ENCODE measurements at places on chromosomes 2 and 18.

- DNase-seq = no peak
Measured at GRCh38 chr18:51149670-51150069, 47.8 kb downstream of the MEX3C start.

- DNase-seq = no peak
Measured at GRCh38 chr2:7639476-7639875, 722.3 kb downstream of the RNF144A start.

- DNase-seq = peak; percentile 66
Measured at GRCh38 chr2:8608411-8608954, 73.4 kb upstream of the ID2 start.

DNA sequence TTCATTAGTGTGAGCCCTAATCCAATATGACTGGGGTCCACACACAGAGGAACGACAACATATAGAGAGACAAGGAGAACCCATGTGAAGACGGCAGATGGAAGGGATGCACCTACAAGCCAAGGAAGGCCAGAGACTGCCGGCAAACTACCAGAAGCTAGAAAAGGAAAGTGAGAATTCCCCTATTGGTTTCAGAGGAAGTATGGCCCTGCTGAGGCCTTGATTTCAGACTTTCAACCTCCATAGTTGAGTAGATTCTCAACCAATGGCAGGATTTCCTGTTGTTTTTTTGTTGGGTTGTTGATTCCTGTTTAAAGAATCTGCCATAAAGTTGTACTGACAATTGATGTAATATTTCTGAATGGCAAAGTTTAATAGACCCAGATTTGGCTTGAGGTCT, 241.5 kb downstream of the SATB2 start:
- no peak for DNase-seq

DNA sequence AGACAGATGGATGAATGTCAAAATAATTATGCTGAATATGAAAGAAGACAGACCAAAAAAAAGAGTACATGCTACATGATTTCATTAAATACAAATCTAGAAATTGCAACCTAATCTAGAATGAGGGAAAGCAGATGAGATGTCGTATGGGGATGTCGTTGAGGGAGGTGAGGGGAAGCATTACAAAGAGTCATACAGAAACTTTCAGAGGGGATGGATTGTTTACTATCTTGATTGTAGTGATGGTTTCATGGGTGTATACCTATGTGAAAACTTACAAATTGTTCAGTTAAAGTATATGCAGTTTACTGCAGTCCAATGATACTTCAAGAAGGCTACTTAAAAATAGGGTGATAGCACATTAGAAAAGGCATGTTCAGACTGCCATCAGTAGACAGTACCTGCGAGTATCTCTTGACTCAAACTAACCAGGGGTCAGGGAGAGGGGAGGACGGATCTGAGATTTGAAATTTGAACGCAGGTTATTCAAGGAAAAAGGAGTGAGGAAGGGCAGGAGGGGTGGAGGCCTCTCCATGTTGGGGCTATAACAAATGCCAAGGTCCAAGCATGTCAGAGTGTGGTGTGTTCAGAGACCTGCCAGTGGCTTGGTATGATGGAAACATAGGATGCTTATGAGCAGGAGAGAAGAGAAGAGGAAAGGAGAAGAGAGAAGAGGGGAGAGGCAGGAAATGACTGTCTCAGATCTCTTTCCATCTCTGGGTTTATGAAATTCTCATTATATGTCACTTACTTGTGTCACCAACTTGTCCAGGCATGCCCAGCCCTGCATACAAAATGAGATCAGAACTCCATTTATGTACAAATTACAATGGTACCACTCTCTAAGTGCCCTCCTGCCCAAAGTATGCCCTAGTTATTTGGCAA, 257.3 kb upstream of the CXCR4 start:
- DNase-seq = no peak

DNA sequence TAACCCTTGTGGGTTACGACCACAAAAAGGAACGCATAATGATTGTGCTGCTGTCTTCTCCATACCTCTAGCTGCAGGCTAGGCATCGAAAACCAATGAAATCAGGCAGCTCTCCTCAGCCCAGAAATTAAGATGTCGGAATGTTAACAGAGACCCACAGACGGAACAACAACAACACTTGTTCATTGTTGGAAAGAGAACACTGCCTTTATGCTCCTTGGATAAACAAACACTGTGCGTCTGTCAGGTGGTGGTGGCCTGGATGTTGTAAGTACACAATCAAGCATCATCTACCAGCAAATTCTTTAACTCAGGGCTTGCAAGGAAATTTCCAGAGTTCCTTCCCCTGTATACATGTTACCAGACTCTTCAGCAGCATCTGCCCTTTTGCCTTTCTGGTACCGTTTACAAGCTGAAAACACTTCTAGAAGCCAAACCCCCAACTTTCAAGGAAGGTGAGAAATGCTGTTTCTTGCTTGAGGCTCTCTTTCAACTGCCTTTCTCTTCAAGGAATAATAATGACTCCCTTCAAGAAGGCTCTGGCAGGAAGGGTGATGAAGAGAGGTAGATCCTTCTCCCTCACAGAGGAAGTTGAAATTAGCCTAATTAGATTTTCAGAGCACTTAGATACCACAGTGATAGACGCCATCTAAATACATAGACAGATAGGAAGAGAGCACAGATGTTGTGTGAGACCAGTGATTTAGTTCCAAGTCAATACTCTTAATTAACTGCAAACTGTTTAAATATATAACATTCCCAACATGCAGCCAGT, 332.7 kb downstream of the ZNF521 start:
- no peak for DNase-seq

- DNase-seq = no peak
Measured at GRCh38 chr2:20222769-20223406, 2.0 kb downstream of the SDC1 start.

- no peak for DNase-seq
Measured at GRCh38 chr2:146730882-146731281, 1113.9 kb upstream of the ACVR2A start.

- no peak for DNase-seq
Measured at GRCh38 chr18:1227025-1227424, 322.4 kb downstream of the ADCYAP1 start.

DNA sequence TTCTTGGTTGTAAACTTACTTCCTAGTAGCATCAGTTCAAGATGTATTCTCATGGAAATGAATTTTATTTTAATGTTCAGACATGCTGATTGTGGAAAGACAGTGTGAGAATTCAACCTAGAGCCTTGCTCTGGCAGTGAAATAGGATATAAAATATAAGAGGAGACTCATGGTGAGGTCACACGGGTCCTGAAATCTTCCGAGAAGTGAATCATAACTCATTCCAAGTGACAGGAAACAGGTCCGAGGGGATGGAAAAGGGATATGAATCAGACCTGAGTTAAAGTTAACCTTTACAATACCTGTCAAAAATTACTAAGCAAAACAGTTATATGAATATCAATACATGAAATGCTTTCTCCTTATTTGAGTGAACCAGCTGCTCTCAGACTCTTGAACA, 185.2 kb upstream of the LRRTM1 start:
- DNase-seq = no peak

GRCh38 chr2:126463892-126464674, 191.9 kb upstream of the GYPC start:
- no peak for DNase-seq

GRCh38 chr2:151217343-151217742, 44.3 kb downstream of the RBM43 start:
- DNase-seq = no peak

- no peak for DNase-seq
Measured at GRCh38 chr2:207129821-207130220, 35.9 kb downstream of the KLF7 start.

DNA sequence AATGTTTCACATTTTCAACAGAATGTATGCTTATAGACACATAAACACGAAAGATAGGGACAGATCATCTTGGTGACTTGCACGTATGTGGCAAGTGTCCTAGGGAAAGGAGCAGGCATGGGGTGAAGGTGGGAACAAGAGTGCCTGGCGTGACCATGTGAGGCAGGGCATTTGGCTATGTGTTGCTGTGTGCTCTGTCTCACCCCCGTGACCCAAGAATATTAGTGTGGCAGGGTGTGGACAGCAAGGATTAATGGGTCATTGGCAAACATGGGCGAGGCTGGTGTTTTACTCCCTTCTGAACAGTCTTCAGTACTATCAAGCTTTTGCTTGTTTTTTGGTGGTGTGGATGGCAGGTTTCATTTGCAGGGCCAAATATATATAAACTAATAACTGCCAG, 1.3 kb upstream of the VWA3B start:
- DNase-seq = peak; percentile 26

GRCh38 chr2:123434546-123435395, 590.3 kb upstream of the CNTNAP5 start:
- no peak for DNase-seq

GRCh38 chr2:25819597-25820039, 58.7 kb downstream of the ASXL2 start:
- DNase-seq = no peak

GRCh38 chr2:231461516-231461971, 2.7 kb downstream of the NCL start:
- DNase-seq = no peak

GRCh38 chr2:10504370-10504993, 56.4 kb upstream of the ODC1 start:
- no peak for DNase-seq

GRCh38 chr2:159941729-159942128, 120.7 kb downstream of the PLA2R1 start:
- DNase-seq = no peak

GRCh38 chr2:217958884-217959225, 43.9 kb downstream of the TNS1 start:
- DNase-seq = no peak

GRCh38 chr2:39779341-39779851, 338 bp upstream of the THUMPD2 start:
- DNase-seq = no peak

DNA sequence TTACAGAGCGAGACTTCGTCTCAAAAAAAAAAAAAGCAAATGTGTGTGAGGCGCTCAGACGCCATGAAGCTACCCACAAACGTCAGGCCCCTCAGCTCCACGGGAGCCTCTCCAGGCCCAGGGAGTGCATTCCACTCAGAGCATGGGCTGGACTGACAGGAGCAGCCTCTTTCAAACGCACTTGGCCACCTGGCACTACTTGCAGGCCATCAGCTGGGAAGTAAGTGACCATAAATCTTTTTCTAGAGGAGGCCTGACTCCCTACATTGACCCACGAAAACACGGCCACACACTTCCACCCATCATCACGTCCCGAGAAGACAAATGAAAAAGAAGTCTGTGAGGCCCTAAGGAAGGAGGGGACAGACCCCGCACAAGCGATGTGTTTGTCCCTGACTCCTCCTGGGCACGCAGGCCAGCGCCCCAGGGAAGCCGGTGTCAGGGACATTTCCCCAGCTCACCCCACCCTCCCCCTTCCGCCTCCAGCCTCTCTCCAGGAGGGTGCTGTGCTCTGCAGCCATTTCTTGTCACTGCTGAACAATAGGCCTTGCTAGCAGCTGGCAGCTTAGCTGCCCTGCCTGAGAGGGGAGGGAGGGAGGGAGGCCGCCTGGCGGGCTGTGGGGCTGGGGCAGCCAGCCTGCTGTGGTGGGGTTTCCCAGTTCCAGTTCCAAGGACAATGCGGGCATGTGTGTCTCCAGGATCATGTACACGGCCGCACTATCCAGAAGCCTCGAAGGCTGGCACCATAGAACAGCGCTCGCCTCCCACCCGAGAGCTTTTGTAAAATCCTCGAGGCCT, 26.6 kb downstream of the SERTAD2 start:
- DNase-seq = no peak

DNA sequence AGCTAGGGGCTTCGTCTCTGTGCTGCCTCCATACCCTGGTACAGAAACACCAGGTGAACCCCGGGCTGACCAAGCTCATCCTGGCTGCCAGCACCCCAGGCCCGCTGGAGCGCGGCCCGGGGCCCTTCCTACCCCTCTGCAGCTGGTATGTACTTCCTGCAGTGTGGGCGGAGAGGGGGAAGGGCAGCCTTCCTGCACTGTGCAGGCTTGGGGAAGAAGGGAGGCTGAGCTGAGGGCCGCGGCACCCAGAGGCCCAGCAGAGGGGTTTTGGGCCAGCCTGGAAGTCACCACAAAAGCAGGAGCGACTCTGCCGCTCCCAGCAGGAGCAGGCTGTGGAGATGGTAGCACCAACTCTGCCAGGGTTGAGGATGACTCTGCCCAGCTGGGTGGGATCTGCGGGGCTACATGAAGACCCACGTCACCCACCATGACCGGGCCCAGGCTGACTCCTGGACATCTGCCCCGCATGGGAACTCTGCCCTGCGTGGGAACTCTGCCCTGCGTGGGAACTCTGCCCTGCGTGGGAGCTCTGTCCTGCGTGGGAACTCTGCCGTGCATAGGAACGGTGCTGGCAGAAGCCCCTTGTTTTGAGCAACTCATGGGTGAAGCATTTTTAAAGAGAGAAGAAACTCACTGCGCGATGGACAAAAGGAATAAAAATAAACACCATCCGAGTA, 273.3 kb downstream of the NDUFA10 start:
- DNase-seq = peak; percentile 35

DNA sequence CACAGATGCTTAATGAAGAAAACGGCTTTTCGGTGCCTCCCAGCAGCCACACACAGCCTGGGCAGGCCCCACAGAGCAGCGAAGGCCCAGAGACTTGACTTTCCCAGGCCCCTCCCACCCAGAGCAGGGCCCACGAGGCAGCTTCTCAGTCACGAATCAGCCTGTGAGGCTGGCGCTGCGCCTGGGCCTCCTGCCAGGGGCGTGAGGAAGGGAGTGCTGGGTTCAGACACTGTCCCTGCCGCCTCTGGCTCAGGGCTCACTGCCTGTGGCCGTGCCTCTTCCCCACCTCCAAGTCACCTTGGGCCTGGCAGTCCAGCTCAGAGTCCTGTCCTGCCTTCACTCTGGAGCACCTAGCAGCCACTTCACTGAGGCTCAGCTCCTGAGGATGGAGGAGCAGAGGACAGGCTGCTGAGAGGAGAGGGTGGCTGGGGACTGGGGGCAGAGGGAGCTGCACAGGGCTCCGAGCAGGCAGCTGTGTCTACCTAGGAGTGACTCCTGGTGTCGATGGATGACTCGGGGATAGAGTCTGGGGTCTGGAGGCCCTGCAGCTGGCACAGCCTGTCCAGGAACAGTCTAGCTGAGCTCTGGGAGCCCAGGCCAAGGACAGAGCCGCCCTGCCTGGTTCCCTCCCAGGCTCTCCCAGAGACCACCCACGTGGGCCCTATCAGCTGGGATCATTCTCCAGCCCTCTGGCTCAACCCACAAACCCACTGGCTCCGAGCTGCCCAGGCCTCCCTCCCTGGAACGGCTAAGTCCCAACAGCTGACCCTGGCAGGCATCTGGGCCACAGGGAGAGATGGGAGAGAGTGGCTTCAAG, 36.4 kb upstream of the FOSL2 start:
- no peak for DNase-seq

Data from SW480 (cell line).